ENCODE measurements at places on chromosomes 3 and 15.

DNA sequence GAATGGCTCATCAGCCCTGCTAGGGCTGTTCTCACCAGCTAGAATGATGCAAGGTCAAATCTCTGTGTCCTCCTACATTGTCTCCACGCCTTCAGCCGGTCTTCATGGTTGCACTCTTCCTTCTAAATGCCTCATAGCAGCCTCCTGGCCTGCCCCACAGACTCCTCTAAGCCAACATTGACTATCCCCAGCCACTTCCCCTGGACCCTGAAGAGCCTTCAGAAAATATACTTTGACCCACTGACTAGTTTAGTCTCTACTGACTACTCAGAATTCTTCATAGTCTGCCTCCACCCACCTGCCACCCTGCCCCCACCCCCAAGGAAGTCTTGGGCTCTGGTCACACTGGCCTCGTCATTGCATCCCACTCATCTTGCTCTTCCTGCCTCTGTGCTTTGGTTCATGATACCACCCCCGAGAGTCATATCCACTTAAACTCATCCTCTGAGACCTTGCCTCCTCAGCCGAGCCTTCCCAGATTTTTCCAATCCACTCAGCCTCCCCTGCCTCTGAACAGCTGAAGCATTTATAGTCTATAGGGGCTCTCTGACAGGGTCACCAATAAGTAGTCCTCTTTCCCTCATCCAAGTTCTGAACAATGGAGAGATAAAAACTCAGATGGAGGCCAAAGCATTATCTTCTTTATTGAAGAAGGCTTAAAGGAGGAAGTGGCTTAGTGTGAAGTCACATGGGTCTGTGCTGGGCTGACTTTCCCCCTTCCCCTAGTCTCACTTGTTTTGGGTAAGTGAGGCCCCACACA is 9.5 kb upstream of the DOCK3 start:
- DNase-seq = no peak

- DNase-seq = no peak
Measured at GRCh38 chr3:119998166-119998565, 96.1 kb downstream of the GSK3B start.

GRCh38 chr15:70605606-70606410 is 157.6 kb downstream of the UACA start:
- DNase-seq = peak; percentile 79

DNA sequence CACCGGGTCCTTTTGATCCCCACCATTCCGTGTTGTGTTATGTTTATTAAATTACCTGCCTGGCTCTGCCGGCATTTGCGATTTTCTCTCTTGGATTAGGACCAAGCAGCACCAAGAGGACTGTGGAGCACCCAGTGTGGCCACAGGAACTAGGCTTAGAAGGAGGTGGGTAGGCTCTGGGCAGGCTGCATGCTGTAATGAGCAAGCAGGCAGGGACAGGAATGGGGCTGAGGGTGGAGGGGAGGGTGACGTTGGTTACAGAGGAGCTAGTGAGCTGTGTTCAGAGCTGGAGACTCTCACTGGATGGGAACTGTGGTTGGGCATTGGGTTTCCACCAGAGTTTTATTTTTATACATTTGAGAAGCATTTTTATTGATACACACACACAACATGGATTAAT is 7.9 kb upstream of the SCN5A start:
- no peak for DNase-seq

- DNase-seq = no peak
Measured at GRCh38 chr3:32359766-32360492, 31.7 kb upstream of the CMTM7 start.

GRCh38 chr15:25739687-25740121 is 123.4 kb downstream of the ATP10A start:
- no peak for DNase-seq

GRCh38 chr3:175070946-175071345 is 211.8 kb downstream of the NAALADL2 start:
- no peak for DNase-seq

DNA sequence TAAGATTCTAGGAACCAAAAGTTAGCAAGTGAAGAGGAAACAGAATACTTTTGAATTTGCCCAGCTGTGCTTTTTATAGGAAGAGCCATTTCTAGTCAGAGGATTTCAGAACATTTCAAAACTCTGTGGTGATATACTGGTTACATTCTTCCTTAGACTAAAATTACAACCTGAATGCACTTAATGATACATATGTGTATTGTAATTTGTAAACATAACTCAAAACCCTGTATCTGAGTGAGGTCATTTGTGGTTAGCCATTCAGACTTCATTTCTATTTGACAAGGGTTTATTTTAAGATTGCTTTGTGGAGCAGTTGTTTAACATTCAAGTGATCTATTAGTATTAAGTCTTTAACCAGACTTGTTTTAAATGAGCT is 59.4 kb upstream of the TRIM71 start:
- DNase-seq = no peak

- peak; percentile 91 for DNase-seq
Measured at GRCh38 chr3:178352326-178353005, 183.8 kb upstream of the KCNMB2 start.

- DNase-seq = no peak
Measured at GRCh38 chr15:29787767-29788166, 34.5 kb downstream of the TJP1 start.

GRCh38 chr15:101068961-101069653 is 149.9 kb downstream of the LRRK1 start:
- DNase-seq = no peak
